ENCODE measurements at places on chromosomes 16 and 17.
A peak's percentile ranks its signal among the peaks of the same experiment; 100 is the strongest.

- DNase-seq, result no peak
Observed at GRCh38 chr17:58217766-58218165, 1.3 kb downstream of the MKS1 start.

- DNase-seq, result no peak
Observed at GRCh38 chr17:81586096-81586495, 33.9 kb upstream of the FAAP100 start.

DNA sequence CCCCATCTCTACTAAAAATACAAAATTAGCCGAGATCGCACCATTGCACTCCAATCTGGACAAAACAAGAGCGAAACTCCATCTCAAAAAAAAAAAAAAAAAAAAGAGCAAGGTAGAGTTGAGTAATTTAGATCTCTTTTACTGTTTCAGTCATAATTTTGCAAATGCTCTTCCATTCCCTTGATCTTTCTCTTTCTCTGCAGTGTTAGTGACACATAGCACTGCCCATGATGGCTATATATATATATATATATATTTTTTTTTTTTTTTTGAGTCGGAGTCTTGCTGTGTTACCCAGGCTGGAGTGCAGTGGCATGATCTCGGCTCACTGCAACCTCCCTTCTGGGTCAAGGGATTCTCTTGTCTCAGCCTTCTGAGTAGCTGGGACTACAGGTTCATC is 12.2 kb upstream of the PHOSPHO1 start:
- DNase-seq, result no peak

DNA sequence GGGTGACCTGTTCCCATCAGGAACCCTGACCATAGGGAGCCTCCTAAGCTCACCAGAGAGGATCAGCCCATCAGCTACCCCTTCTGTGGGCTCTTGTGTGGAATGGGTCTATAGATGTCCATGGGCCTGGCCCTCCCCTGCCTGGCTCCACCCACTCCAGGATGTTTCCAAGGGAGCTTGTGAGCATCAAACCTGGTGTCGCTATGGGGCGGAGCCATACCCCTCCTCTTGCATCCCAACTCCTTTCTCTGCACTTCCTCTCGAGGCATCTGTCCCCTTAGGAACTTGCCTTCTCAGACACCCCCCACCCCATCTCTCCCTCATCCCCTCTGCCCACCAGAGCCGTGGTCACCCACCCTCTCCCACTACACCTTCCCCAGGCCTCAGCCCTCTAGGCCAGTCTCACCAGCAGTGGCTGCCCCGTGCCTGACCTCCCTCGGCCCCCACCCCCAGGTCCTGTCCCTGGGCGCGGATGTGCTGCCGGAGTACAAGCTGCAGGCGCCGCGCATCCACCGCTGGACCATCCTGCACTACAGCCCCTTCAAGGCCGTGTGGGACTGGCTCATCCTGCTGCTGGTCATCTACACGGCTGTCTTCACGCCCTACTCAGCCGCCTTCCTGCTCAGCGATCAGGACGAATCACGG is 10.4 kb downstream of the KCNH6 start:
- no peak for DNase-seq

GRCh38 chr16:11215935-11216556 is 40.0 kb downstream of the SOCS1 start:
- no peak for DNase-seq

- no peak for DNase-seq
Observed at GRCh38 chr17:61815863-61816503, 47.3 kb downstream of the BRIP1 start.

DNA sequence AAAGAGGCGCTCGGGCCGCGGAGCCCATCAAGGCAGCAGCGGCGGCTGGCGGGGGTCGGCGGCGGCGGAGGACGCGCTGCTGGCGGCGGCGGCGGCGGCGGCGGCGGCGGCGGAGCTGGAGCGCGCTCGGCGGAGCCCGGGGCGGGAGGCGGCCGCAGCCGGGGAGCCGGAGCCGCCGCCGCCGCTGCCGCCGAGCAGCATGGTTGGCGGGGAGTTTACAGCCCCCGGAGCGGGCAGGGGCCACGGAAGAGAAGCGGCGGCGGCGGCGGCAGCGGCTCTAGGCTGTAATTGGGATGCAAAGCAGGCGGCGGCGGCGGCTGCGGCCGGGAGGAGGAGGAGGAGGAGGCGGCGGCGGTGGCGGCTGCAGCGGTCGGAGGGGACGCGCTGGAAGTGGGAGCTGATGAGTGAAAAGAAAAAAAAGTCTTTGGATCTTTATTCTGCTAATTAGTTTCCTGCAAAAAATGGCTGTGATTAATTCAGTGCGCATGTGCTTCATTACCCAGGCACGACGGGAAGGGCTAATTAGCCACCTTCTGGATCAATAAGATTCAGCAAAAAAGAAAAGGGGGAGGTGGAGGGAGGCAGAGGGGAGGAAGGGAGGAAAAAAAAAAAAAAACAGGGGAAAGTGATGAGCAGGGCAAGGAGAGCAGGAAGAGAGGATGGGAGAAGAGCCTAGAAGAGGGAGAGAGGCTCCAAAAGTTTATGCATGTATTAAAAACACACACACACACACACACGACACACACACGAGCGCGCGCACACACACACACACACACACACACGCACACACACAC is 10.9 kb upstream of the ZFHX3 start:
- no peak for DNase-seq

DNA sequence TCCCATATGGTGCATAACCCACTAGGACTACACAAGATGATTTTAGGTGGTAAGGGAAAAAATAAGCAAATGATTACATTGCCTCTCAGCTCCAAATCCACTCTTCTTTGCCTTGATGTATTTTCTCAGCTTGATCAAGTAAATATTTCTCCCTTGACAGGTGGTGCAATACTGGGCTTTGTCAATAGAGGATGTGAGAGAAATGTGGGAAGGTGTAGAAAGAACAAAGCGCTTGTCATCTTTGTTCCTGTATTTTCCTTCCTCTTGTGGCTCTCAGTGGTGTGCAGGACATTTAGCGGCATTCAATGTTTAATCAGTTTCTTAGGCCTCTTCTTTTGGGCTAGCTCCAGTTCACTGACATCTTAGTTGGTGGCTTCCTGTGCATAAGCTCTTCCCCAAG is 1165.8 kb upstream of the GOT2 start:
- no peak for DNase-seq

DNA sequence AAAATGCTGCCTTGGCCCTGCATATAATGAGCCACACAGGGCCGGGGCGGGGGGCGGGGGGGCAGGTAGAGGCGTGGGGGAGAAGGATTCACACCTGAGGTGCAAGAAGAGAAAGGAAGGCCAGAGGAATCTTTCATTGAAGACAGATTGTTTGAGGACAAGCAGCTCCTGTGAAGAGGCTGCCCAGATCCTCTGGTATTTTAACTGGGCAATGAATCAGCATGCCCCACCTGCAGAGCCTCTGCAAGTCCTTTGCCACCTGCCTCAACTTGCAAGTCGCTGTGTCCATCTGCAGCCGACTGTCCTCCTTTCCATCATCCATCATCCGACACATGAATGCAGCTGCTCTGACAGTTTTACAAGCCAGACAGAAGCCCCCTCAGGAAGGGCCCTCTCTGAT is 1.2 kb upstream of the SOST start:
- DNase-seq, result no peak

- no peak for DNase-seq
Observed at GRCh38 chr17:19619705-19620325, 28.7 kb upstream of the ALDH3A2 start.

DNA sequence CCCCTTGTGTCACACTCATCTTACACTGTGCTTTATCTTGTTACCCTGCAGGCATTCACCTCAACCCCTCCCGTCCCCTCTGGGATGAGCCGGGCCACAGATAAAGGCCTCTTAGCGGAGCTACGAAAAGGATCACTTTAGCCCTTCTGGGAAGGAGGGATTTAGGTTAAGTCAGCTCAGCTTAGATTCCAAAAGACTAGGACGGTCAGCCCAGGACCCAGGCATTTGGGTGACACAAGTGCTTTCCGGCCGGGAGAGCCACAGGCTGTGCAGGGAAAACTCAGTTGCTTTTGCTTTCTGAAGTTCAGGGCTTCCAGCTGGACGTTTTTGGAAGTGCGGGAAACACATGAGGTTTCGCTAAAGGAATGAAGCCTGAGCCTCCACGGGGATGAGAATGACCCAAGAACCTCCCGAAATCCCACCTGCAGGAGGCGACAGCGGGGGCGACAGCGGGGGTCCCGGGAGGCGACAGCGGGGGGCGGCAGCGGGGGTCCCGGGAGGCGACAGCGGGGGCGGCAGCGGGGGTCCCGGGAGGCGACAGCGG is 11.6 kb upstream of the METRNL start:
- no peak for DNase-seq

GRCh38 chr17:68600931-68601564 is at the start of gene FAM20A:
Gene FAM20A (minus strand): TSS chr17:68601367. CDS start chr17:68600666, 701 bp downstream.
- no peak for DNase-seq

- DNase-seq, result no peak
Observed at GRCh38 chr16:56929639-56930038, 2.3 kb upstream of the HERPUD1 start.

DNA sequence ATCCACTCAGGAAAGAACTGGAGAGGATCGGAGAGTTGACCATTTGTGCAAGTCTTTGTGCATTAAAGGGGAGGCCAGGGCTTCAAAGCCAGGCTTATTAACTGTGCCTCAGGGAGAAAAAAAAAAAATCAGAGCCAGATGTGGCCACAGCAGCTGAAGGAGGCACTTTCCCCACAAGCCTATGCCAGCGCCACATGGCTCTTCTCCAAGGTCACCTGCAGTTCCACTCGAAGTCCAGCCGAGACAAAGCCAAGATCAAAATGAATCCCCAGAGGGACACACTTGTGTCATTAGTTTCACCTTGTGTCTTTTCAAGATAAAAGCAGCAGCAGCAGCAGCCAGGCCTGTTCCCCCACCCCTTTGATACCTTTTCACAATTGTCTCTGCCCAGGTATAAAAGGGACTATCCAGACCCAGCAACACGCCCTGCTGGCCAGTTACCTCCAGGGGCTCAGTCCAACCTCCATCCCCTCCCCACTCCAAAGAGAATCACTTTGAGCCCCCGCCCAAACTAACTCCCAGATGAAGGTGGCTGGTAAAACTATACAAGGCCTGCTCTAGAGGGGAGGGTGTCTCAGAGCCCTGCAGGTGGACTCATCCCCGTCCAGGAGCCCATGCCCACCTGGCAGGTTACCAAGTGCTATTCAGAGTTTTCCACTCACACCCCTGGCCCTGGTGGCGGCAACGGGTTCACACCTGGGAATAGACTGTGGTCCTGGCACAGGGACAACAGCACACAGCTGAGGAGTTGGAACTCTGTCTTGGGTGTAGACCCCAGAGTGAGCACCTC is 29.2 kb downstream of the AXIN2 start:
- DNase-seq, result no peak

- DNase-seq, result no peak
Observed at GRCh38 chr17:46135126-46135812, 58.0 kb downstream of the KANSL1 start.

- peak; percentile 67 for DNase-seq
Observed at GRCh38 chr17:14427900-14428647, 127.2 kb downstream of the HS3ST3B1 start.

DNA sequence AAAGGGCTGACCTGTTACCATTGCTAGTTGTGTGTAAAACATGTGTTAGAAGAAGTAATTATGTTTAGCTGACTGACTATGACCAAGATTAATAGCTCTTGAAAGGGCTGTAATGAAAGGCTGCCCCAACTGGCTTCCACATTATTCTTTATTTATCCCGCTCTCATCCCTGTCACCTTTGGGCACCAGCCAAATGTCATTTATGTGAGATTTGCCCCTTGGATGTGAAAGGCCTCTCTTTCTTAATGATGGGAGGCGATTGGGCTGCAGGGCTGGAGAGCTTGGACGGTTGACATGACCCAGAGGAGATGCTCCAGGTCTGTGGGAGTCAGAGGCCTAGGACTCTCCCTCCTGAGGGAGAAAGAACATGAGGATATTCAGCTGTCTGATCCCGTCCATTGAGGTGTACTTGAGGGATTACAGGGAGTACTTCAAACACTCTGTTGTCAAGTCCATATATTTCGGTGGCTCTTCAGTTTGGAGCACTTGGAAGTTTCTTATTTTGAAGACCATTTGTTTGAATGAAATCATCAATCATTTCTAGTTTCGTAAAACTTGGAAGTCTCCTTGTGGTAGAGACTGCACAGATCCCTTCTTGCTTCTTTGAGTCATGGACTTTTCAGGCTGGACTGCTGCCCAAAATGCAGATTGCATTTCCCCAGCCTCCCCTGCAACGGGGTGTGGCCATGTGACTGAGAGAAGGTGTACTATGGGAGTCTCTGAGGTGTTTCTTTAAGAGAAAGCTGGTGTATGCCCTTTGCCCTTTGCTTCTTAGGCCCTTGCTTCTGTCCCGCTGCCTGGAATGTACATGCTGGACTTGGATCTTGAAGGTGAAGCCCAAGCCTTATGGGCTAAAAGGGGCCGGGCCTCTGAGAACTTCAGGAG is 51.3 kb downstream of the FTO start:
- DNase-seq, result no peak

DNA sequence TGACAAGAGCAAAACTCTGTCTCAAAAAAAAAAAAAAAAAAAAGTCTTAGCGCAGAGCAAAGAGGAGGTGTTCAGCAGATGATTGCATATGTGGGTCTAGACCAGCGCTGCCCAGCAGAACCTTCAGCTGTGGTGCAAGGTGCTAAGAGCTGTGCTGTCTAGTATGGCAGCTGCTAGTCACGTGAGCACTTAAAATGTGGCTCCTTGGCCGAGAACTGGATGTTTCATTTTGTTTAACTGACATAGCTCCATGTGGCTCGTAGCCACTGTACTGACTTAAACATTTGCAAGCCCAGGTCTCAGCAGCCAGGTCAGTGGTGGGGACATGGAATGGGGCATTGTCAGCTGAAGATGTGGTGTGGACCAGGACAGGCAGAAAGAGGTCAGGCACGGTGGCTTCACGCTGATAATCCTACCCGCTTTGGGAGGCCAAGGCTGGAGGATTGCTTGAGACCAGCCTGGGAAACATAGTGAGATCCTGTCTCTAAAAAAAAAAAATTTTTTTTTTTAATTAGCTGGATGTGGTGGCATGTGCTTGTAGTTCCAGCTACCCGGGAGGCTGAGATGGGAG is 9.2 kb downstream of the C1QTNF1 start:
- no peak for DNase-seq

GRCh38 chr17:76547183-76547641 is 7.4 kb downstream of the PRCD start:
- peak; percentile 43 for DNase-seq

GRCh38 chr16:89844739-89845339 is 16.6 kb downstream of the SPIRE2 start:
- DNase-seq, result no peak

DNA sequence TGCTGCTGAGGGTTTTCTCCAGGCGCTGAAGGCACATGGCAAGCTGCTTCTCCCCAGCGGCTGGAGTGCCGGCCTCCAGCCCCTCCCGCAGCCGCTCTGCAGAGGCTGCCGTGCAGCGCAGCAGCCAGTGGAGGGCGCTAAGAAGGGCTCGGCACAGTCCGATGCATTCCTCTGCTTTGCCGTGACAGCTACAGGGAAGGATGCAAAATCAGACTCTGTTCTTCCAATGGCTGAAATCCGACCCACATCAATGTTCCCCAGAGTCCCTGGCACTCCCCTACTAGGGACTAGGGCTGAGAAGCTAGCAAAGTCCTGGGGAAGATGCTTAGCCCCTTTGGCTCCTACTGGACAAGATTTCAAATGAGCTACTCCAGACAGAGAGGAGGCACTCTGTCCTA is 19.0 kb downstream of the MED24 start:
- no peak for DNase-seq

GRCh38 chr16:57147381-57148221 is 38.2 kb downstream of the PSME3IP1 start:
- DNase-seq, result no peak

Data from central memory CD4-positive, alpha-beta T cell (primary cell).